ENCODE measurements at places on chromosomes 5 and 9.

- DNase-seq: no peak
Measured at GRCh38 chr5:126918615-126918957, 111.8 kb downstream of the MARCHF3 start.

GRCh38 chr5:138706655-138707480 is 46.4 kb upstream of the CTNNA1 start:
- DNase-seq: no peak

- no peak for DNase-seq
Measured at GRCh38 chr9:15423231-15423985, 732 bp downstream of the SNAPC3 start.

- no peak for DNase-seq
Measured at GRCh38 chr5:84718377-84718776, 333.7 kb upstream of the EDIL3 start.

DNA sequence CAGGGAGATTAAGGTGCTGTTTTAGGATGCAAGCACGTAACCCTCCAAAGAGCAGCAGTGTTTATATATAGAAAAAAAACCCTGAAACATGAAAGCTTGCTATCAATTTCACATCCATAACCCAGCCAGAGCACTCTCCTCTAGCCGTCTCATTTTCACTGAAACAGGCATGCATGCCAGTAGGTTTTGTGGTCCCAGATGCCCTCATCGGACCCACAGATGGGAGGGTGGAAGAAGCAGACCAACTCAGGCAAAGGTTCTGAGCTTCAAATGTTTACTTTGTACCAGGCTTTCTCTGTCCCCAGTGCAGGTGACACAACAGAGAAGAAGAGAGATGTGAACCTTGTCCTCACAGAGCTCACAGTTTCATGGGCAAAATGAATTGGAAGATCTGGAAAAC is 127.4 kb upstream of the ATP10B start:
- DNase-seq: no peak

- no peak for DNase-seq
Measured at GRCh38 chr5:1505506-1506241, 18.1 kb downstream of the LPCAT1 start.

DNA sequence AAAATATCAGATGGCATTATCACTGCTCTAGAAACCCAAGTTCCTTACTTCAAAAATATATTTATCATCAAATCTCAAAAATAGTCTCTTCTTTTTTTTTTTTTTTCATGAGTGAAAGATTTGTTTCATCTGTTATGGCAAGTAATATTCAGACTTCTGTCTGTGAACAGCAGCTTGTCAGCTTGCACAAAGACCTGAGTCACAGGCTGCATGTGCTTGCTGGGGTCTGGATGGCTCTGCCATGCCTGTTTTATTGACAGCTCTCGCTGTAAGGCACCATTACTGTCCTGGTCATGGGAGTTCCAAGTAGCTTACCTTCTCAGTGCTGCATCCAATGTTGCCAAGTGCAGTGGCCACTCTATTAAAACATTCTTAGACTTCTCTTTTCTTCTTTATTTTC is 456.4 kb downstream of the GADD45G start:
- DNase-seq: no peak

DNA sequence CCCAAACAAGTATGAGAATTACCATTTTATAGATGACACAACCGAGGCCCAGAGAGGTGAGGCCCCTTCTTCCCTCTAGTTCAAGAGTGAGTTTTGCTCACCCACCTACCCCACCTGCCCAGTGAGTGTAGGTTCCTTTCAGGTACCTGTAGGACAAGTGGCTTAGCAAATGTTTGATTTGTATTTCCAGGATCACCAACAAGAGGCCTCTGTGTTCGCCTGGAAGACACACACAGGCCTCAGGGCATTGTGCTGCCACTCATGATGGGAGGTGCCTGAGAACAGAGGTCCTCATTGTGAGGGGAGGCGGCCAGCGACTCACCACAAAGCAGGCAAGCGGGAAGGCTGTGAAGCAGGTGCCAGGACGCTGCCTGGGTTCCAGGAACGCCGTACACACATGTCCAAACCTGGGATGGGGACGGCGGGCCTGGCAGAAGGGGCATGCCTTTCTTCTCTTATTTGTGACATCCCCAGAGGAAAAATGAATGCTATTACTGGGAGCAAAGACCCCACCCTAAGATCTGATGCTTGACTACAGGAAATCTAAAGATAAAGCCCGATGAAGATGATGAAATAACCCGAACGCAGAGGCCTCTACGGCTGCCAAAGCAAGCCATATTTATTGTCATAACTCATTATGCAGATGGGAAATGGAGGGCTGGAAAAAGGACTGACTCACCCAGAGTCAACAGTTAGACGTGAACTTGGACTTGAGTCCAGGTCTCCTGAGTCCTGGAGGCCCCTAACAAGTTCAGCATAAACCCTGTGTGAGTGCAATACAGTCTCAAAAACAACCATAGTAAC is 60.2 kb upstream of the SLC25A51 start:
- no peak for DNase-seq
